ENCODE measurements at places on chromosomes 1 and 21. TPM values are rescaled to one million over a fixed set of nuclear protein-coding genes. Genes with fewer than 3 reads are reported as not detected.
A peak's percentile ranks its signal among the peaks of the same experiment; 100 is the strongest.

GRCh38 chr1:211731456-211732292 is 56.3 kb upstream of the NEK2 start:
- no peak for DNase-seq

DNA sequence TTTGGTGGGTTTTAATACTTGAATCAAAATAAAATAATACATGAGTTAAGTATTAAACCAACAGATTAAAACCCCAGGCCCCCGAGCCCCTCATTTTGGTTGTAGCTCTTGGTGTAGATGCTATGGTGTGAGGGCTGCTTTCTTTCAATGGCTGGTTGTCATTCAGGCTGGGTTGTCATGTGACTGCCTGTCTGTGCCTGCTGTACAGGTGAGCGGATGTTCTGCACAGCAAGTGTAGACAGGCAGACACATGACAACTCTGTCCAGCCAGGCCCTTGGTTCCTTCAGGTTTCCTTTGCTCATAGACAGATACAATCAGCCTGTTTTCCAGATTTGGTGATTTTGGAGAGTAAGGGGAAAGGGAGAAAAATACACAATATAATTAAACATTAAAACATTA is 281.9 kb upstream of the C1orf105 start:
- peak; percentile 21 for DNase-seq

FCRL6 gene
- not detected for total RNA-seq

GLMP gene
- 27.7 TPM for total RNA-seq

All from Daoy (cell line).